GDM1 (cell line): ENCODE measurements at places on chromosomes 1 and 21.

DNA sequence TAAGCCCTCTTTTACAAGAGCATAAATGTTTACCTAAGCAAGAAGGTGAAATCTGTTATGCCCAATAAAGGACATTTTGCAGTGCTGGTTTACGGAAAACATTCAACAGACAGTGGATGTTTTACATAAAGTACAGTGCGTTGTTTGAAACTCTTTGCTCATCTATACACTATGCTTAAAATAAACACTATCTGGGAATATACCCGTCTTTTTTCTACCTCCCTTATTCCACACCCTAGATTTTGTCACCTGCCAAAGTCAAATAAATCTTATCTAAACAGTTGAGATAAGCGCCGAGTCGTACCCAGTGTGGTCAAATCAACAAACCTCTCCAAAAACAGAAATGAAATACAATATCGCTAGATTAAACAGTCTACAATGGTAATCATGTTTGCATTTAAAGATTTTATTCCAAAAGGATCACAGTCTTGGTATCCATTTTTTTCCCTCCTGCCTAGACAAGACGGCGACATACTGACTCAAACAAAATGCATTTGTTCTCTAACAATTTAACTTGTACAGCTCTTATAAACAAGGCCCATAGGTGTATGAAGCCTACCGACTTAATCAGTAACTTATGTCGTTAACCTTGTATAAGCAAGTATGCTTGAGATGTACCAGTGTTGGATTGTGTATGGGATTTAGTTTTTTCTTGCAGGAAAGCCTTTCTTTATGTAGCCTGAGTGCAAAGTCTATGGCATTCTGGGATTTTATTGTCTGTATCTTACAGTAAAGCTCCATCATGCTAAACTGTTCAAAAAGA, 189.1 kb downstream of the FMN2 start:
- no peak for DNase-seq

GRCh38 chr1:230153641-230154296, 86.7 kb downstream of the GALNT2 start:
- DNase-seq = no peak

GRCh38 chr1:12148958-12149790, 17.6 kb upstream of the TNFRSF1B start:
- no peak for DNase-seq

DNA sequence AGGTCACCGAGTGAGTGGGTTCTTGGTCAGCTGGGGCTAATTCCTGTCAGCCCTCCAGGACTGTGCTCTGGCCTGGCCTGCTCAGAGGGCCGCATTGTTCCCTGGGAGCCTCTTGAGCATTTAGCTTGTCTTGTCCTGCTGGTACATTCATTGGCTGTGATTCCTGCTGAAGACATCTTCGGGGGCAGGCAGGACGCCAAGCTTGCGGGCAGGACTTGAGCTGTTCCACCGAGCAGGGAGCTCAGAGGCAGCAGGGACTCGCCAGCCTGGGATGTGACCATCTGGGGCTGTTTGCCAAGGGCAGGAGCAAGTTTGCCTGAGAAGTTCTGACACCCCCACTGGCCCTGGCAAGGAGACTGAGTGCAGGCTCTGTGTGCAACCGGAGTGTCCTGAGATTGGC, 7.0 kb upstream of the SLC26A9 start:
- no peak for DNase-seq

DNA sequence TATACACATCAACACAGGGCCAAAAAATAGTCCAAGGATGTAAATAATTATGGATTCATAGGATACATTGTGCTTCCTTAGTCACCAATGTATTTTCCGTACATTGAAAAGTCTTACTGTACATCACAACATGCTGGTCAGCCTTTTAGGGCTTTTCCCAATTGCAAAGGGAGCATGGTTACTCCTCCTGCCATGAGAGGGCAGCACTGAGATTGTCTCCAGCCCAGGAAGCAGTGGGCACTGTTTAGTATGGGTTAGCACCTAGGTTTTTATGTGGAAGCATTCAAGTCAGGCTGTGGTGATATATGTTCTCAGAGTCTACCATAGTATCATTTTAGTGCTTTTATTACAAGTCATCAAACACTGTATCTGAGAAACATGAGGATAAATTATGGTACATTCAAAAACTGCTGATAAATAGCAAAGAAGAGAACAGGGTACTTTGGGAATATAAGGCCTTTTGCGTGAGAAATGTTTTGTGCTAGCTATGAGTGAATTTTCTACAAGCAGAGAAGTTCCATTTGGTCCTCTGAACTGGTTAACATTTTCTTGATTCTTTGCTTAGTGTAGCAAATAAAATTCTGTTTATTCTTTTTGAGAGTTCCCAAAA, 34.0 kb downstream of the ST6GALNAC5 start:
- DNase-seq = peak; percentile 27
